ENCODE measurements at places on chromosomes 2 and 18. TPM values are rescaled to one million over a fixed set of nuclear protein-coding genes. Genes with fewer than 3 reads are reported as not detected.

The ADD2 gene
- 5.9 TPM for total RNA-seq

The SERPINB11 gene
- total RNA-seq: not detected

- no peak for DNase-seq
Measured at GRCh38 chr2:136901732-136902131, 136.4 kb downstream of the THSD7B start.

DNA sequence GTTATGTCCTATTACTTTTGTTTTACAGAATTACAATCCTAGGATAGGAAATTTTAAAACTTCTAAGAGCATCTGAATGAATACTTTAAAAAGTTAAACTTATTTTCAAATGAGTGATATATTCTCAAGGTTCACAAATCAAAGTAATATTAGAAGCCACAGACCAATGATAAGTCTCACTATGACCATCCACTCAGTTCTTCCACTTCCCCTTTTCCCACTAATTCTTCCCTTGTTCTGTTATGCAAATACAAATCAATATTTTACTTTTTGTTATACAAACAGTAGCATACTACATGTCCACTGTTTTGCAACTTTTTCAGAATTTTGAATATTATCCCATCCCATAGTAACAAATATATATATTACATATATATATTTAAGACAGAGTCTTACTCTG is 20.2 kb downstream of the USP37 start:
- DNase-seq: no peak

DNA sequence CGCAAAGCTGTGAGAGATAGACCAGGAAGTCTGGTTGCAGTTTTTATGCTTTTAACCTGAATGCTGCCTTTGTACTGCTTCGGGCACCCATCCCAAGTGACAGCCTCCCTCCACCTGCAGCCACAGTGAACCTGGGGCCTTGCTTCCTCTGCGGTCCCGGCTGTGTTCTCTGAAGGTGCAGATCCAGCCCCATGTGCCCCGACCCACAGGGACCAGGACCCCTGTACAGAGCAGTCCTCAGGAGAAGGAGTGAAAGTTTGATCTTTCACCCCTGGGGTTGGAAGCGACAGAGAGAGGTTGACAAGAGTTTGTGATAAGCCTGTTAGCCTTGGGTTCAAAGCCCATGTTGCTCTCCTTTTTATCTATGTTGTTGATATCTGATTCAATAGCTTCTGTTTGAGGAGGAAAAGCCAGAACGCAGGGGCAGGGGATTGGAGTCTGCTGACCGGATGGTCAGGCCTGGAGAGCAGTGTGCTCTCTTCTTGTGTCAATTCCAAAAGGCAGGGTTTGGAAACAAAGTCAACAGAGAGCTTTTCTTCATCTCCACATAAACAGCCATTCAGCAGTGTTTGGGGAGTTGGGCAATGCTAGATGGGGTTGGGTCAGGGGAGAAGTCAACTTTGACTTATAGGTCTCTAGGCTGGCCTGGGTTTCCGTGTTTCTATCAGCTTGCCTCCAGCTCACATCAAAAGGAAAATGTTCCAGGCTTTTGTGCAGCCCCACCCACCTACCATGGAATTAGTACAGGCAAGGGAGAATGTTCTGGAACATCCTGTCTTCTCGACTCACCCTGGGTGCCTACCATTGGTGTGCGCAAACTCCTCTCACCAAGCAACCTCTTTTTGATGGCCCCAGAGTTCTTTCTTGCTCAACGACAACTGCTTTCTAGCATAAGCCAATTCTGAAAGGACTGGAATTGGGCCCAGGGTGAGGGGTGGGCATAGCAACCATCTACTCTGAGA is 214.9 kb downstream of the ALPK2 start:
- DNase-seq: no peak

DNA sequence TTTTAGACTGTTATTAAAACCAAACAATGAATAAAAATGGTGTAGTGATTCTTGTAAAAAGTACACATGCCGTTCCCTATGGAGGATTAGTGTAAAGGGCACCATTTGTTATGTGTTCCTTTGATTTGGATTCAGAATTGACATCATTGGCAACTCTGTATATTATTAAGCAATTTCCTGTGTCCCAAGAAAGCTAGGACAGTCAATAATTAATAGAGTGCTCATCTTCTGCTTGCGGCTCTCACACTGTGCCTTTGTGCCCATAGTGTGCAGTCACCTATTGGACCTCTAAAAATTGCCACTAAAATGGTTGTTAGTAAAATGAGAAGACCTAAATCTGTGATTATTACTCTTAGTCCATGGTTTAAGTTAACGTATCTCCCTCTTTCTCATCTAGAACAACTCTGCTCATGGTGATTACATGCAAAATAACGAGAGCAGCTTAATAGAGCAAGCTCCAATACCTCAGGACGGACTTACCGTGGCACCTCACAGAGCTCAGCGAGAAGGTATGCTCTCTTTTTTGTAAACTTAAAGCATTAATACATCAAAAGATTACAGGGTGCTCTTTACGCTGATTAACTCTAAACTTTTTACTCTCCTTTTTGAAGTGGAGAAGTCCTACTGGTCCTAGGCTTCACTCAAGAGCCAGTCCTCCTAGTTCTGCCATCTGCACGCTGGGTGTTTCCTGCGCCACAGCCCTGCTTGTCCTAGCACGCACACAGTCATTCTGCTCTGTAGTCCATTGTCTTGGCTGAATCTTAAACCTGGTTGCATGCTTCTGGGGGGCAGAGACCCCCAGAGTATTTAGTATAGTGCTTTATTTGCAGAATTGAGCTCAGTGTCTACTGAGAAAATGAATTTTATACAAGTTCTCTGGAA is 16.7 kb downstream of the ZCCHC2 start:
- DNase-seq: no peak

Measured in lung (tissue), 17 donors.